B cell (primary cell): ENCODE measurements at places on chromosomes 3 and 15. TPM values are rescaled to one million over a fixed set of nuclear protein-coding genes. Genes with fewer than 3 reads are reported as not detected.

NUTM1 gene
- not detected in 2 replicates for total RNA-seq

GPR15 gene
- 5.5 and 6.5 TPM in 2 replicates for total RNA-seq

HGD gene
- total RNA-seq: 0.91 and 1.4 TPM in 2 replicates

TP63 gene
- total RNA-seq: 1.2 and 2.2 TPM in 2 replicates

DNAH12 gene
- 0.17 and 0.39 TPM in 2 replicates for total RNA-seq

SHC4 gene
- total RNA-seq: 0.69 and 0.75 TPM in 2 replicates

SLITRK3 gene
- not detected in 2 replicates for total RNA-seq

EIF5A2 gene
- 4.1 and 6.3 TPM in 2 replicates for total RNA-seq

CPNE4 gene
- not detected in 2 replicates for total RNA-seq

PRSS50 gene
- 0.10 TPM in 1 of 2 replicates, not detected in the other for total RNA-seq

PKM gene
- 306 and 323 TPM in 2 replicates for total RNA-seq

UBAP1L gene
- total RNA-seq: 18.4 and 19.9 TPM in 2 replicates

DPPA4 gene
- total RNA-seq: 2.8 and 3.3 TPM in 2 replicates

LRRFIP2 gene
- total RNA-seq: 38.4 and 49.2 TPM in 2 replicates

HIGD2B gene
- total RNA-seq: 0.52 and 1.4 TPM in 2 replicates

MOBP gene
- not detected in 2 replicates for total RNA-seq
